ENCODE measurements at places on chromosomes 5 and 9.

- no peak for DNase-seq
These were observed 1.4 kb downstream of the RASGEF1C start for GRCh38 chr5:180207593-180207992.

GRCh38 chr9:120152295-120152694 lies 427.7 kb downstream of the CDK5RAP2 start:
- no peak for DNase-seq

DNA sequence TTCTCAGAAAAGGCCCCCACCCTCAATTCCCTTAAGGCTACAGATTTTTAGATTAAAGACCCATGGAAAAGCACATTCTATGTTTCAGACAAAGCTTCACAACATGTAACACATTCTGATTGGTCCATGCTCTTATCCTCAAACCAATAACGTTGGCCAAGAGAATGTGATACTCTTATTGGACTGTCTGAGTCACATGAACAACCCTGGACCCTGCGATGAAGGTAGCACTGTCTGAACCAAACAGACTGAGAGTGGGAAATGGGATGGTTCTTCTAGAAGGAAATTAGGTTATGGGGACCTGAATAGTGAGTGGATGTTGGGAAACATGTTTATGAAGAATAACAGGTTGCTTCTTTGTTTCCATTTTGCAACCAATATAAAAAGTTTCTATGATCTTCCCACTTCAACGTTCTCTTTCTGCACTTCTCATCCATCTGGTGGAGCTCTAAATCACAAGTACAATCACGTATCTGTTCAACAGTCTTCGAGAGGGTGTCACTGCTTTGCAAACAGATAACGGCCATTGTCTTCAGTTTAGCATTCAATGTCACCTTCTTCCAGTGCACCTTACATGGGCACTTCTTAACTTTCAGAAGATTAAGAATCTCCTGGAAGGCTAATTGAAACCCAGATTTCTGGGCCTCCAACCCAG lies 81.6 kb downstream of the PTCH1 start:
- no peak for DNase-seq

DNA sequence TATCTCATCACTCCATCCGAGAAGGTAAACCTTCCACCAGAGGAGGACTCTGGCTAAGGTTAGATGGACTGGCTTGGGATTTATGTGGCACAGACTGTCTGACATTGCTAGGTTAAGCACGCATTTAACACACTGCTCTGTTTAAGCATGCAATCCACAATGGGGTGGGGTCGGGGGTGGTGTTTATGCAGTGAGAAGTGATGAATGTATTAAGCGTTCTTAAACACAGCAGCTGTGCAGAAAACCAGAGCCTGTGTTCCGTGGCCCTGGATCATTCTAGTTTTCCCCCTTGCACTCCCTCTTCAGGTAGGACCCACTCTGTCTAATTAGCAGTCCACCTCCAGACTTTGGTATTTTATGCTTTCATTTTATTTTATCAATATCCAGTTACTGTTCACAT lies 46.4 kb downstream of the STXBP1 start:
- DNase-seq = no peak

GRCh38 chr5:140801494-140801841 lies 611 bp downstream of the PCDHA3 start:
- no peak for DNase-seq

- DNase-seq = no peak
These were observed 35.1 kb downstream of the MRPL36 start for GRCh38 chr5:1764606-1764960.
